ENCODE measurements at places on chromosomes 4 and X. TPM values are rescaled to one million over a fixed set of nuclear protein-coding genes. Genes with fewer than 3 reads are reported as not detected.

IGFBP7 gene
- total RNA-seq, result 483 TPM

PNMA3 gene
- not detected for total RNA-seq

LGI2 gene
- under 0.01 TPM for total RNA-seq

OPN1MW gene
- not detected for total RNA-seq

WDR17 gene
- total RNA-seq, result under 0.01 TPM

KLHL34 gene
- total RNA-seq, result not detected

PF4V1 gene
- total RNA-seq, result not detected

LIMCH1 gene
- 17.9 TPM for total RNA-seq

PDHA2 gene
- not detected for total RNA-seq

ENAM gene
- not detected for total RNA-seq

CXXC4 gene
- under 0.01 TPM for total RNA-seq

PRDM8 gene
- 0.81 TPM for total RNA-seq

GYPE gene
- not detected for total RNA-seq

UGT2B15 gene
- not detected for total RNA-seq

PDLIM3 gene
- 17.1 TPM for total RNA-seq

MAD2L1 gene
- 11.5 TPM for total RNA-seq

CT47B1 gene
- not detected for total RNA-seq

PARM1 gene
- 0.47 TPM for total RNA-seq

L1CAM gene
- total RNA-seq, result 0.09 TPM

BEND2 gene
- total RNA-seq, result not detected

FGFBP1 gene
- total RNA-seq, result not detected

ATP1B4 gene
- not detected for total RNA-seq

ARX gene
- not detected for total RNA-seq

SHROOM3 gene
- total RNA-seq, result 5.5 TPM

SSX2 gene
- not detected for total RNA-seq

ARHGAP36 gene
- 0.09 TPM for total RNA-seq

VCX3B gene
- total RNA-seq, result not detected
